A549 treated with Hydrocortisone at 1 μM for 4 hours (cell line): ENCODE measurements at places on chromosomes 11 and 22. TPM values are rescaled to one million over a fixed set of nuclear protein-coding genes. Genes with fewer than 3 reads are reported as not detected.

Gene PRG2
- total RNA-seq: 0.08 TPM in 1 of 5 replicates, not detected in the others

Gene SLC29A2
- 5.8 to 8.6 TPM (median 8.0 TPM) in 5 replicates for total RNA-seq

Gene PTH
- total RNA-seq: not detected in 5 replicates

Gene IFITM10
- total RNA-seq: 1.1 to 2.3 TPM (median 1.2 TPM) in 5 replicates

Gene GLB1L3
- 0.03 TPM in 1 of 5 replicates, not detected in the others for total RNA-seq

Gene B4GALNT4
- 11.1 to 17.5 TPM (median 15.4 TPM) in 5 replicates for total RNA-seq

Gene ABTB2
- 35.1 to 44.8 TPM (median 38.5 TPM) in 5 replicates for total RNA-seq

Gene CBY1
- 15.7 to 17.1 TPM (median 16.0 TPM) in 5 replicates for total RNA-seq

Gene POLDIP3
- total RNA-seq: 38.0 to 42.2 TPM (median 40.7 TPM) in 5 replicates

Gene WT1
- total RNA-seq: 4.8 to 5.7 TPM (median 5.4 TPM) in 5 replicates

Gene MS4A12
- not detected in 5 replicates for total RNA-seq

Gene POU2AF2
- total RNA-seq: not detected in 5 replicates
